Erythroblast (primary cell): ENCODE measurements at places on chromosomes 2 and 18.
A peak's percentile ranks its signal among the peaks of the same experiment; 100 is the strongest.

GRCh38 chr2:219965287-219966194 lies 338.1 kb downstream of the SLC4A3 start:
- DNase-seq = no peak

DNA sequence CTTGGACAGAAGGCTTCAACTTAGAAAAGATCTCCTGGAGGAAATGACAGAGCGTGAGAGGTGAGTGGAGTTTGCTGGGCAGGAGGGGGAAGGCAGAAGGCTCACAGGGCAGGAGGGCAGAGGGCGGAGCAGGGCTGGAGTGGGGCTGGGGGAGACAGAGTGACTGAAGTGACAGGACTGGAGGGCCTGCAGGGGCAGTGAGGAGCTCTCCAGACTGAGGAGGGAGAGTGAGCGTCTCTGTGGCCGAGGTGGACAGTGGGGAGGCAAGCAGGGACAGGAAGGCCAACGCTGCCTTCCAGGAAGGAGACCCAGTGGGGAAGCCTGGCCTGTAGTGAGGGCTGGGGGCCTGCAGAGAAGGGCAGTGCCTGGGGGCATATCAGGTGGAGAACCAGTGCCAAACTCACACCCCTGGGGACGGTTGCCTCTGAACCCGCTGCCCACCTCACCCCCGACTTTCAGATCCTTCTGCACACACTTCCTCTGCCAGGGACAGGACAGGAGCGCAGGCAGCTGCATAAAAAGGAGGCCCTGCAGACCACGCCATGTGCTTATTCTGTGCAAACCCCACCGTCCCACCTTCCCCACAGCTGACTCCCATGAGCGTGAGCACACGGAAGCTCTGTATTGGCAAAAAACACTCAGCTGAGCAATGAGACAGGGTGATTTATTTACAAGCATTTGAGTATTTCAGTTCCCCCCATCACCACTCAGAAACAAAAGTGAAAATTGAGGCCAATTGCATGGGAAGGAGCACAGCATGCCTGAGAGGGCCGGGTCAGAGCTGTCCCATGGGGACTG lies 244.3 kb downstream of the FAM210A start:
- no peak for DNase-seq

DNA sequence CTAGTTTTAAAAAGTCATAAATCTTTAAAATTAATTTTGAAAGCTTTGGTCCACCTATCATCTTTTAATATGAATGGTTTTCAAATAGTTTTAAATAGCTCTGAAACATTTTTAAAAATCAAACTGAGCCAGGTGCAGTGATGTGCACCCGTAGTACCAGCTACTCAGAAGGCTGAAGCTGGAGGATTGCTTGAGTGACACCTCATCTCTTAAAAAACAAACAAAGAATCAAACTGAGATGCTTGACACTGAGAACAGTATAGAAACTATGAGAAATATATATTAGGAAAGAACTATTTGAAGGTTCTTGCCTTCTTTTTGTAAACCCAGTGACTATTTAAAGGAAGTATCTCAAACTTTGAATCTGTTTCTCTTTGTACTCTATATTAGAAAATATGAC lies 67.4 kb downstream of the BARD1 start:
- DNase-seq = no peak

DNA sequence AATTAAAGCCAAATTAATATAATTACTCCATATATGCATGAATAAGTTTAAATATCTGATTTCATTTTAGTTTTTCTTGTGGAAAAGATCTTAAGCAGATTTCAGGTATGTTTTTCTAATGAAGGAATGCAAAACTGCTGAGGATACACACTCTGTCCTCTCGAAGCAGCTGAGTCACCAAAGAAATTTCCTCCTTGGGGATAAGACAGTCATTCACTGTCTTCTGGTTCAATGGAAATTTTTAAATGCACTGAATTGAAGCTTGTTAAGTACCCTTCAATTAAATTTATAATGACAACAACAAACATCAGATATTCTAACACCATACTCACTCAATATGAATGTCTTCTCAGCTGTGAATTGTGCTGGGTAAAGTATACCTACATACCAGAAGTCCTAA lies 101.5 kb upstream of the DNER start:
- DNase-seq = peak; percentile 31

DNA sequence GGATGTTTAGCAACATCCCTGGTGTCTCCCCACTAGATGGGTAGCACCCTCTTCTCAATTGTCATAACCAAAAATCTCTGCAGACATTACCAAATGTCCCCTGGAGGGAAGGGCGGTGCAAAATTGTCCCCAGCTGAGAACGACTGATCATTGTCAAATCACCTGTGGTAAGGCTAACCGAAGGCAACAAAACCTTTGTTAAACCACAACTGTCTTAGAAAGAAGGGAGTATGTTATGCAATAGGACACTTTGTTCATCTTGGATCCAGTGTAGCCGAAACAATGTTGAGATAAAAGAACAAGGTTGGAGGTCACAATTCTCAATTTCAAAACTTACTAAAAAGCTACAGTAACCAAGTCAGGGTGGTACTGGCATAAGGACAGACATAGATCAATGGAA lies 50.3 kb upstream of the ST3GAL5 start:
- no peak for DNase-seq

GRCh38 chr2:126661702-126662500 lies 5.9 kb downstream of the GYPC start:
- peak; percentile 98 for DNase-seq

DNA sequence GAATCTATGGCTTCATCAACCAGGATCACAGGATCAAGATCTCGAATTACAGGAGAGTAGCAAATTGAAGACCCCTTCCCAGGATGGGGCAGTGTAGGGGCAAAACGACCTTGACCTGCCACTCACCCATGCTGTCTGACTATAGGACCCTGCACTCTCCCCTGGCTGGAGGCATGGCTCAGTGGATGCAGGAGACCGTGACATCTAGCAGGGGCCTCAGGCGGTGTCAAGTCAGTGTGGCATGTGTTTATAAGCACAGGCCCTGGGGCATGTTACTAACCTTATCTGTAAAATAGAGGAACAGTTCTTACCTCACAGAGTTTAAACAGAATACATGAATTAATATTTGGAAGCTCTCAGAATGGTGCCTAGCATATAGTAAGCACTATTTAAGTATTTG lies 3.5 kb downstream of the HAAO start:
- no peak for DNase-seq

DNA sequence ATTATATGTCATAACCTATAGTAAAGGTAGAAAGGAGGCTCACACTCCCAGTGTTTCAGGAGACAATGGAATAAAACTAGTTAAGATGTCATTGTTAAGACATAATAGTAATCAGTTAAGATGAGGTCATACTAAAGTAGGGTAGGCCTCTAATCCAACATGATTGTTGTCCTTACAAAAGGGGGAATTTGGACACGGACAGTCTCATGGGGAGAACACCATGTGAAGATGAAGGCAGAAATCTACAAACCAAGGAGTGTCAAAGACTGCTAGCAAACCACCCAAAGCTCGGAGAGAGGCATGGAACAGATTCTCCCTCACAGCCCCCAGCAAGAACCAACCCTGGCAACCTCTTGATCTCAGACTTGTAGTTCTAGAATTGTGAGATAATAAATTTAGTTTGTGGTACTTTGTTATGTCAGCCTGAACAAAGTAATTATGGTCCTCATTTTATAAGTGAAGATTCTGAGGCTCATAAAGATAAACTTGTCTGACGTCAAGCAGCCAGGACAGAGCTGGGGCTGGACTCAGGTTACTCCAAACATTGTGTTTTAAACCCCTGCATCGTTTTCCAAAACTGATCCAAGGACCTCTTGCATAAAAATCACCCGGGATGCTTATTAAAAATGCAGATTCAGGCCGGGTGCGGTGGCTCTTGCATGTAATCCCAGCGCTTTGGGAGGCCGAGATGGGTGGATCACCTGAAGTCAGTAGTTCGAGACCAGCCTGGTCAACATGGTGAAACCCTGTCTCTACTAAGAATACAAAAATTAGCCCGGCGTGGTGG lies 47.8 kb downstream of the CCDC195 start:
- DNase-seq = no peak
